ENCODE measurements at places on chromosomes 3 and 15. TPM values are rescaled to one million over a fixed set of nuclear protein-coding genes. Genes with fewer than 3 reads are reported as not detected.

PRR20G gene
- not detected for total RNA-seq

IMP3 gene
- 70.4 TPM for total RNA-seq

MYZAP gene
- total RNA-seq: 0.07 TPM

MYL3 gene
- not detected for total RNA-seq

ASB14 gene
- total RNA-seq: not detected

ABCF3 gene
- 64.6 TPM for total RNA-seq

NCEH1 gene
- 22.0 TPM for total RNA-seq
